ENCODE measurements at places on chromosomes 5 and 9.
A peak's percentile ranks its signal among the peaks of the same experiment; 100 is the strongest.

DNA sequence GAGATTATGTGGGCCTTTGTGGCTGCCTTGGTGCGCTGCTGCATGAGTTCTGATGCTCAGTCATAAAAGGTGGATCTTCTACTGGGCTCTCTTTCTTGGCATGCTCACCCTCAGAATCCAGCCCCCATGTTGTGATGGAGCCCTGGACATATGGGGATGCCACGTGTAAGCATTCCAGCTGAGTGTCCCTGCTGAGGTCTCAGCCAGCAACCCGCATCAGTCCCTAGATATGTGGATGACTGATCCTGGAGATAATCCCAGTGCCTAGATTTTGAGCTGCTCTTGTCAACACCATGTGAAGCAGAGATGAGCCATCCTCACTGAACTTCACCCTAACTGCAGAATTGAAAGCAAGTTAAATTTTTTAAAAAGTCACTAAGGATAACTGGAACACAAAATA is 390.1 kb downstream of the DMRT2 start:
- DNase-seq, result no peak

DNA sequence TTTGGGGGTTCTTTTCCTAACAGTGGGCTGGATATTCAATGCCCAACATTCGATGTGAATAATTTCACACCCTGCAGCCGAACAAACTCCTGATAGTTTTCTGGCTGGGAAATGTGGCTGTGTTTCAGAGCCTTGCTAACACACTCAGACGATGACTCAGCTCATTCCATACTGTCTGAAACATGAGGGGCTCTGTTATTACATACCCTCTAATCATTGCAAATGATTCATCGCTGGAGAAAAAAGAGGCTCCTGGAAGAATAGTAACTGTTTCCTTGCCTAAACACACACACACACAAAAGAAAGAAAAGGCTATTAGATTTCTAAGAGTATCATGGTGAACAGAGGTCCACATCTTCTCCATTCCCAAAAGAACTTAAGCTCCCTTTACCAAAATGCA is 75.8 kb downstream of the OXCT1 start:
- DNase-seq, result peak; percentile 3

DNA sequence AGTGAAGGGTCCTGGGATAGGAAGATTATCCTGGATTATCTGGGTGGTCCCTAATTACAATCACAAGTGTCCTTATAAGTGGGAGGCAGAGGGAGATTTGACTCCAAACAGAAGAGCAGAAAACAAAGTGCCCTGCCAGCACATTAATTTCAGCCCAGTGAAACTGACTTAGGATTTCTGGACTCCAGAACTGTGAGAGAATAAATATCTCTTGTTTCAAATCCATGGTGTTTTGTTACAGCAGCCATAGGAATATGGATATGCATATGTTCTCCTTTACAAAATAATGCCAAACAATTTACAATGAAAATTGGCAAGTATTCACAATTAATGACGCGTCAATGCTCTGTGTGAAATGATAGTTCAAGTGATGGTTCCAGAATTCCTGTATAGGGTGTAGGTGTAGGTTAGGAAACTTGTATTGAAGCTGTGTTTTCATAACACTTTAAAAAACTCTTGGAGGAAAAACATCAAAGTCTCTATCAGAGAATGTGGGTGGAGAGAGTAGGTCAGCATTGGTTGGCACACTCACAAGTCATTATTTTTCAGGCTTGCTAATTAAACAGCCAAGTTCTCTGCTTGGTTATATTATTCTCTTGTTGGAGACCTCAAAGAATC is 19.9 kb upstream of the PLPP1 start:
- DNase-seq, result no peak

- DNase-seq, result no peak
Observed at GRCh38 chr5:98794414-98795080, 21.1 kb downstream of the RGMB start.

- DNase-seq, result no peak
Observed at GRCh38 chr9:16482764-16483163, 387.7 kb downstream of the BNC2 start.

DNA sequence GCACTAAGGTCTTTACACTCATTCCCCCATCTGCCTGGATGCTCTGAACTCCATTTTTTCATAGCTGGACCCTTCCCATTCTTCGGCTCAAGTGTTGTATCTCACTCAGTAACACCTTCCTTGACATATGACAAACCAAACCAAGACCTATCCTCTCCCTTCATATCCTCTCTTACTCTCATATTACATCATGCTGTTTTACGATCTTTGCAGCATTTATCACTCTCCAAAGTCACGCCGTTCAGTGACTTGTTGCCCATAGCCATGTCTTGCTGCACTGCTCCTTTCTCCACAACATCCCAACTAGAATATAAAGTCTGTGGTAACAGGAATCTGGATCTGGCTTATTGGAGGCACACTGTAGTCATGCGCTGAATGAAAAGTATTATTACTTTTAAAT is 923.6 kb upstream of the DMAC1 start:
- DNase-seq, result no peak

DNA sequence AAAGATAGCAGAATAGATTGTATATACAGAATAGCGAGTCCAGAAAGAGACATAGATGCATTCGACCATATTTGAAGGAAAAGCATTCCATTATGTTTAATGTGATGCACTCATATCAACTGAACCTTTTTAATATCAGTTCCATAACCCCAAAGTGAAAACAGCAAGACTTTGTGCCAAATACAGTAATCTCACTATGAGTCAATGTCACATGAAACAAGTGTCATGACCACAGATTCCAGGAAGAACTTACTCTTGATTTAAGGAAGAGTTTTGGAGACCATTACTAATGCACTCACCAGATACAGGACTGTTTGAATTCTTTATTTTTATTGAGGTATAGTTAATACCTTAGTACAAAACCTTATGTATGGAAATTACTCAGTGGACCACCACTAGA is 220.5 kb downstream of the SH3GL2 start:
- DNase-seq, result no peak

DNA sequence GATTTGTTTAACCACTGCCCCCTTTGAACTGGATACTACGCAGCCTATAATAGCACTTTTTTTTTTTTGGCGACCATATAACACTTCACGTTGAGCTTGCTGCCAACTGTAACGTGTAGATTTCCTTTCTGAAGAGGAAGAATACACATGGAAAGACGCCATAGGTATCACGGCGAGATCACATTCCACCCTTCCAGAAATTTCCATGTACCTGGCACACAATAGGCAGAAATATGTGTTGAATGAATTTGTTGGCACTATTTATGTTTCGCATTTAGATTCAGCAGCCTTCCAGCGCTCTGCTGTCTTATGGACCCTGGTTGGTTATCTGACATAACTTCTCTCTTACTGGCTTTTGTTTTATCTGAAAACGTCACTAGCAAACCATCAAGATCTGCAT is 250.3 kb downstream of the SLIT3 start:
- DNase-seq, result no peak

DNA sequence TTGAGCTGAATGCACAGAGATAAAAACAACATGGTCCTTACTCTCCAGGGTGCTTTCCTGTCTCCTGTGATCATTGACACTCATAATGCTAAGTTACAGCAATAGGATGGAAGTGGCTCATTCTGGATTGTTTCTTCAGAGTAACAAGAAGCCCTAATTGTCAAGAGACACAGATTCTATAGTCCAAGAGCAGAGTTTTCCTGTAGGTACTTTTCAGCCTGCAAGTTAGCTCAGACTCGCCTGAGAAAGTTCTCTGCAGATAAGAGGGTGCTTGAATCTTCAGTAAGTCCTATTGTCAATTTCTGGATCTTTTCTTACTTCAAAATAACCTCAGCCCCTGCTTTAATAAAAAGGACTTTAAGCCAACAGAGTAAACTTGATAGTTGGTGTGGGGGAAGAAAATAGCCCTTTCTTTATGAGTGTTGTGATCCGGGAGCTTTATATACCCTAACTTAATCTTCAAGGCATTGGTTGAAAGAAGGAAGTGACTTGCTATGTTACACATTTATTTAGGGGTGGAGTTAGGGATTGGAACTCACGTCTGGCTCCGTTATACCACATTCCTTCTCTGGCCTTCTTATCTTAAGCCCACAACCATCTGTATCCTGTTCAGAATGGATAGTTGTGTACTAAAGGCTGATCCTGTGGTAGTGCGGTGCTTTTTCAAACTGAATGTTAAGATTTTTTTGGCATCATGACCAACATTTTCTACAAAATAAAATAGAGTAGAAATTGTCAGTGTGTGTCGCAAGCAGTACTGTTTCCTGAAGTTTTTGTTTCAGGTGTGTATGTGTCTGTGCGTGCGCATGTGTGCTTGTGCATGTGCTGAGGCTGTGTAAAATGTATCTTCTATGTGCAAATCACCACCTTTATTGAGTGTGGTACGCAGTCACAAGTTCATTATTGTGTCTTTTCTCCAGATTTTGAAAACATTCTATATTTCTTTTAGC is 173.9 kb downstream of the WDR70 start:
- no peak for DNase-seq

- DNase-seq, result no peak
Observed at GRCh38 chr5:106882035-106882434, 788.7 kb downstream of the EFNA5 start.

- no peak for DNase-seq
Observed at GRCh38 chr5:149030838-149031397, 31.9 kb downstream of the SH3TC2 start.

- no peak for DNase-seq
Observed at GRCh38 chr5:9409413-9409960, 136.4 kb downstream of the SEMA5A start.

- DNase-seq, result peak; percentile 57
Observed at GRCh38 chr5:174419540-174420132, 304.7 kb upstream of the MSX2 start.

GRCh38 chr5:177472460-177473442 is 683 bp downstream of the DBN1 start:
- DNase-seq, result peak; percentile 25

DNA sequence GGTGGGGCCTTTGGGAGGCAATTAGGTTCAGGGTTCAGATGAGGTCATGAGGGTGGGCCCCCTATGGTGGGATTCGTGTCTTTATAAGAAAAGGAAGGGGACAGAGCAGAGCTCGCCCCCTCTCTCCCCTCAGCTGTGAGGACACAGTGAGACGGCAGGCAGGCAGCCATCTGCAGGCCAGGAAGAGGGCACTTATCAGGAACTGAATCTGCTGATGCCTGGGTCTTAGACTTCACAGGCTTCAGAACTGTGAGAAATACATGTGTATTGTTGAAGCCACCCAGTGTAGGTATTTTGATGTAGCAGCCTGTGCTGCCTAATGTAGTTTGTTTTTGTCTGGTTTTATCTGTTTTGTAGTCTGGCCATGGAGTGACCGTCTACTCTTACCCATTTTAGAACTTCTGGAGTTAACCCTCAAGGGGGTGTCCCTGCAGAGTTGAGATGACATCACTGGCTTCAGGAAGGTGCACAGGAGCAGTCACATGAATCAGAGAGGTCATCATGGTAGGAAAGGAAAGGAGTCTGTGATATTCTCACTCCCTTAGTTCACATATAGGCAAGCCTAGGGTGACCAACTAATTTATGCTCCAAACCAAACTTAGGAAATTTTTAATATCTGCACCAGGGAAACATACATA is 71.0 kb downstream of the LRRC70 start:
- no peak for DNase-seq

- no peak for DNase-seq
Observed at GRCh38 chr9:137449931-137450538, 8.9 kb upstream of the ENTPD8 start.

Measured in HepG2 (cell line).